ENCODE measurements at places on chromosomes 16 and 17.
A peak's percentile ranks its signal among the peaks of the same experiment; 100 is the strongest.

- DNase-seq = no peak
Observed at GRCh38 chr17:54754560-54754959, 146.1 kb upstream of the TOM1L1 start.

DNA sequence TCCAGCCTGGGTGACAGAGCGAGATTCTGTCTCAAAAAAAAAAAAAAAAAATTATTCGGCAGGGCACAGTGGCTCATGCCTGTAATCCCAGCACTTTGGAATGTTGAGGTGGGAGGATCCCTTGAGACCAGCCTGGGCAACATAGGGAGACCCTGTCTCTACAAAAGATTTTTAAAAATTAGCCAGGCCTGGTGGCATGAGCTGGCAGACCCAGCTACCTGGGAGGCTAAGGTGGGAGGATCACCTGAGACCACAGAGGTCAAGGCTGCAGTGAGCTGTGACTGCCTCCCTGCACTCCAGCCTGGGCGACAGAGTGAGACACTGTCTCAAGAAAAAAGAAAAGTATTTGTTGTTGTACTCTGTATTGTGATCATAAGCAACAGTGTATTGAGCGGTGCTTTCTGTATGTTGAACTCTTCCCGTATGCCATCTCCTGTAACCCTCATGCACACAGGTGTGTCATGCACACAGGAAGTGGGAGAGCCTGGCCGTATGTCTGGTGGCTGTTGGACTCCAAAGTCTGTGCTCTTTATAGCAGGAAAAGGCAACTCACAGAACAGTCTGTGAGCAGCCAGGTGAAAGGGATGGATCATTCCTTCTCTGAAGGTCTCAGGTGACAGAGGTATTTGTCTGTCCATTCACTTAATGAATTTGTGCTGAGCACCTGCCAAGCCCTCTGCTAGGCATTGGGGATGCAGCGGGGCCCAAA is 17.1 kb downstream of the CDH1 start:
- DNase-seq = no peak

DNA sequence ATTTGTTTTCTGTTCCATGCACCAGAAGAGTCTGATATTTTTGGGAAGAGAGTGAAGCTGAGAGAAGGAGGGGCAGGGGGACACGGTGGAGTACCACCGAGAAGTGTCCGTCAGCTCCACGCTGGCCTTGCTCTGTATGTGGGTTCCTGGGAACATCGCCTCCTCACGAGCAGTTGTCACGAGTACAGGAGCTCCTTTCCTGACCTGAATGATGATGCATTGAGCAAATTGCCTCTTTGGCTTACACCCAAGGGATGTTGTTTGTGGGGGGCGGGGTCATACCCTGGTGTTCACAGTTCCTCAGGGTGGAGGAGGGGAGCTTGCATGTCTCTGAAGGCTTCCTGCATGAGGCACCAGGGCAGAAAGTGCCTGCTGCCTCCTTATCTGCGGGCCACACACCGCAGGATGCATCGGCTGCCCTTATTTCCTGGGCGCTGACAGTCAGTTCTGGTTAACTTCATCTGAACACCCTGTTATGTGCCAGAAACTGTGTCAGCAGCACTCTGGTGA is 36.2 kb downstream of the RGS9 start:
- DNase-seq = no peak

DNA sequence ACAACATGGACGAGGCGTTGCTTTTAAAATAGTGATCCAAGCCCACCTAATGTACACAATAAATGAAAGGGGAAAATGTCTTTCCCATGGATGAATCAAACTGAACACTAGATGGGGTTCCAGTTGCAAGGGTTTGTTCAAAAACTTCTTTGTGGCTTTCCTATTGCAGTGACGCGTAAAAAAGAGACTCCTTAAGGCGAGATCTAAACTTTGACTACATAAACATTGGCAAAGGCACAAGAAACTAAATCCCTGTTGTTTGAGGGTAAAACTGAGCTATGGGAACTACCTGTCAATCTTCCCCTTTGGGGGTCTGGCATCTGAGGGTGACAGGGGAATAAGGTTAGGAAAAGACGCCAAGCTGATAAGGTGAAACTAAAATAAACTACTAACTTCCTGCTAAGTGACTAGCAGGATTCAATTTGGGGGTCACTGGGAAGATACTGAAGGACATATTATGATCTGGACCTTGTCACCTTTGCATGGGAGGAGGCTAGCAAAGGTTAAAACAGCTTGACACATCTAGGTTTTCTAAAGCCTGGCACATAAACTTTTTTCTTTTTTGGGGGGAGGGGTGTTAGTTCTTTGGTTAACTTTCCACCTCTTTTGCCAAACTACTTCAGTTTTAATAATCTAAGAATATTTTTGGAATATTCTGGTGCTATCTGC is 4.7 kb downstream of the SALL1 start:
- DNase-seq = no peak

DNA sequence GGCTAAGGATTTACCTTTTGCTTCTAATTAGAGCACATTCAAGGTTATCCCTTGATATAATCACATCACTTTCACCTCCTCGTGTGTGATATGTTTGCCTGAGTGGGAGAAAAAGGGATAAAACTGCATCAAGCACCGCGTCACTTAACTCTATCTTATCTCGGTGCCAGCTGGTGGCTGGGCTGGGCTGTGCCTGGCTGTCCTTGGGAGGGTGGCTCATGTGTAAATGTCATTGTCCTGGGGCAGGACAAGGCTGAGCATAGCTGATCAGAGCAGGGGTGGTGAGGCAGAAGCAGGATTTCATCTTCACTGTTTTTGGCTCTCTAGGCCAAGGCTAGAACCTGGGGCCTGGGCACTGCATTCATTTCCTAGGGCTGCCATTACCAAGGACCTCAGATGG is 105.3 kb downstream of the RAP1GAP2 start:
- no peak for DNase-seq

DNA sequence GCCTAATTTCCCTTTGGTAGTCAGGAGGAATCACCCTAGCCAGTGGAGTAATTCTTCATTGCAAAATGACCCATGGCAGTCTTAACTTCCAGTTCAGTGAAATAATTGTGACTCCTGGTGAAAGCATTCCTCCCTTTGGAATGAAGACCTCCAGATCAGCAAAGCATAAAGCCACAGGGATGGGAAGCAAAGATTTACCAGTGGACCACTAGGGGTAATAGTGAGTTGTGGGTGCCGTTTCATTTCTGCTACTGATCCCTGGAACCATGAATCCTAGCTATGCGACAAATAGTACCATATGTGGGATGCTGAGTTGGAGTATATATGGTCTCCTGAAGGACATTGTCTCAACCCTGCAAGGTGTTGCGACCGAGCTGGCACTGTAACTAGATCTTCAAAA is 13.7 kb downstream of the DYNLL2 start:
- no peak for DNase-seq

- DNase-seq = peak; percentile 61
Observed at GRCh38 chr16:72938795-72939164, 109.1 kb downstream of the ZFHX3 start.

DNA sequence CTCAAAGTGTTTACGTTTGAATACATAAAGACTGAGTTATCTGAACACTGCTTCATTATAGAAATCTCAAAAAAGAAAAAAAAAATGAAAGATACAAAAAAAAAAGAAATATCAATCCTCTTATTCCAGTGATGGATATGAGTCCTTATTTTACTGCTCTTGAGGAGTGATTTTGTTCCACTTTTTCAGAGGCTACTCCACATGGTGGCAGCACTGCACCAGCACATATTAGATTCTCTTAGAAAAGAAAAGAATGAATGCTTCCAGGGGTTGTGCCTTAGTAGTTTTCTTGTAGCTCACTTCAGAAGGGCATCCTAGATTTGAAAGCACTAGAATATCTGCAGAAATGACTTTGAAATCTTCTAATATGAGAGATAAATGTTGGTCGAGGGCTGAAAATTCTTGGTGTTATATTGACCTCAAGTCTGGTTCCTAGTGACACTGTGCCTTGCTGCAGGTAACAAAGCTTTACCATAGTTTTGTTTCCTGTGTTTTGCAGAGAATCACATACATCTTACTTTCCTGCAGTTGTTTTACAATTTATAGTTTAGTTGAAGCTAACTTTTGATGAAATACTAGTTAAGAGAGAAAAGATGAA is 25.9 kb downstream of the AP2B1 start:
- DNase-seq = peak; percentile 62

All from dorsolateral prefrontal cortex (tissue), 122 donors.